ENCODE measurements at places on chromosomes 3 and 15.

DNA sequence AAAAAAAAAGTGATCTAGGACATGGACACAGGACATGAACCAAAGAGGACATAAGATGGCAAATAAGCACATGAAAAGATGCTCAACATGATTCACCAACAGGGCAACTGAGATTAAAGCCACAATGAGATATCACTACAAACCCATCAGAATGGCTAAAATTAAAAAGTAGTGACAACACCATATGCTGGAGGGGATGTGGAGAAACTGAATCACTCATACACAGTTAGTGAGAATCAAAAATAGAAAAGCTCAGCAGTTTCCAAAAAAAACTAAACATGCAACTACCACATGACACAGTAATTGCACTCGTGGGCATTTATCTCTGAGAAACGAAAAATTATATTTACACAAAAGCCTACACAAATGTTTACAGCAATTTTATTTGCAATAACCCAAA is 27.9 kb upstream of the ACKR4 start:
- DNase-seq, result no peak

DNA sequence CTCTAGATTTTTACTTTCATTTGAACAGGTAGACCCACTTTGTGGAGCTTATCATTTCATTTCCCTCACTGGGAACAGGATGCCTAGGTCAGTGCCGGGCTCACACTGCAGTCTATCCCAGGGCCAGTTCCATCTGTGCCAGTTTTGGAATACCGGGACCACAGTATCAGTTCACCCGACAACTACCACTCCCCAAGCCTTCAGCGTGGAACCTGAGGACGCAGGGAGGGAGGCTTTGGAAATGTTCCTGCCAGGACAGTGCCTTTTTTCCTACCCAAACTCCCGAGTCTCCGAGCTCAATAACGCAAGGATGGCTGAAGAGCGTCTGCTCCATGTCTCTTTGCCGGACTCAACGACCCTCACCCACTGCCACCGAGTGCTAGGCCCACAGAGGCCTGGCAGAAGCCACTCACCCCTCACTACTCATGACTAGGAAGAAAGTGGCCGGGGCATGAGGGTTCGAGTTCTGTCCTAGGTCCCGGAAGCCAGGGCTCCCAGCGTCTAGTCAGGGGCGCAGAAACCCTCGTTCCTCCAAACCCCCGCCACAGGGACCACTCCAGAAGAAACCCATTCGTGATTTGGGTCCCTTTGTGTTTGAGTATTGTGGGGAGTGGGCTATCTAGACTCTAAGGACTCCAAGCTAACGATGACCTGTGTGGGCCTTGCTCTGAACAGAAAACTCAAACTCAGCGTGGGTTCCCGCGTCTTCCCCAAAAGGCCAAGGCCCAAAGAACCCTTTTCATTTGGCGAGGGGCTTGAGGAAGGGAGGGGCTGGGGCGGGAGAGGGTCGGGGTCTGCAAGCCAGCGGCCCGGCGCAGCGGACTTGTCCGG is 11.4 kb downstream of the ZIC1 start:
- DNase-seq, result no peak

DNA sequence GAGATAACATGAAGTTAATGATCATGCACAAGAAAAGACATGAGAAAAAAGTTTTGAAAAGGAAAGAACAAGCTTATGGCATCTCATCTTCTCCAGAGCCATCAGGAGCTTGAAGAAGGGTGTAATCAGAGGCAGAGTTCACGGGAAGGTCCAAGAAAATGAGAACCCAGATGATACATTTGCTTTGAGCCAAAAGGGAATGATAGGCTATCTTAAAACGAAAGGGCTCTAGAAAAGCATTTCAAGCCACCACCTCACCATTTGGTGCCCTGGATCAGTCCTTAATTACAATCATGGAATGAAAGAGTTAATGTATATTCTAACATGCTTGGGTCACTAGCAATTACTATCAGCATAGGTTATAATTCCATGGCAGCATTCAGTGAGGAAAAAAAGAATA is 781.8 kb downstream of the ROBO1 start:
- DNase-seq, result no peak

- DNase-seq, result peak; percentile 79
Measured at GRCh38 chr15:94370936-94371285, 139.6 kb downstream of the MCTP2 start.

DNA sequence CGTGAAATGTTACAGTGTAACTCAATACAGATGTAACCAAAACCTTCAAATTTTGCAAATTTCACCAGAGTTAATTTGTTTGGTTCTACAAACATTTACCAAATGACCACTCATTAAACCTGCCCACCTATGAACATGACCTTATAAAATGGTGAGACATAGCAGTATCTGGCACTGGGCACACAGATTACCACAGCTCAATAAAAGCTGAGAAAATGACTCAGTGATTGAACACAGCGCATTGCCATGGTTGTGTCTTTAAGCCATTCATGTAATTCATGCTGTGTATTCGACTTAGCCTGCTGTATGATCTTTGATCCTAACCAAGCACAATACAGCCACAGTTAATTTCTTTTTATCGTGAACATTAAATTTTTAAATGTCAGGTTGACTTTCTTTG is 11.3 kb downstream of the PPARG start:
- DNase-seq, result no peak

DNA sequence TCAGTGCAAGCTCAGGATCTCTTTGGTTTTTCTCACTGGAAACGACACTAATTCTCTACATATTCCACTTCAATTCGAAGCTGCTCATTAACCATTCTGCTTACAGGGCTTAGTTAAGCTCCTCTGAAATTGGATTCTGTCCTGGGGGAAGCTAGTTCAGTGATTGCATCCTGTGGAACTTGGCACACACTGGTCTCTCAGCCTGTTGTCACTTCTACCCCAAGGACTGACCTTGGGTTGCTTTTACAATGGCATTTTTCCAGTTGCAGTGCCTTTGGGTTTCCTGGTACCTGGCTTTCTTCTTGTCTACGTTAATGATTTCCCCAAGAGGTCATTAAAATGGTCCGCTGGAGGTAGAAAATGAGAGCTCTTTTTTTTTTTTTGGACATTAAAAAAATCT is 33.3 kb upstream of the GABRB3 start:
- DNase-seq, result no peak

DNA sequence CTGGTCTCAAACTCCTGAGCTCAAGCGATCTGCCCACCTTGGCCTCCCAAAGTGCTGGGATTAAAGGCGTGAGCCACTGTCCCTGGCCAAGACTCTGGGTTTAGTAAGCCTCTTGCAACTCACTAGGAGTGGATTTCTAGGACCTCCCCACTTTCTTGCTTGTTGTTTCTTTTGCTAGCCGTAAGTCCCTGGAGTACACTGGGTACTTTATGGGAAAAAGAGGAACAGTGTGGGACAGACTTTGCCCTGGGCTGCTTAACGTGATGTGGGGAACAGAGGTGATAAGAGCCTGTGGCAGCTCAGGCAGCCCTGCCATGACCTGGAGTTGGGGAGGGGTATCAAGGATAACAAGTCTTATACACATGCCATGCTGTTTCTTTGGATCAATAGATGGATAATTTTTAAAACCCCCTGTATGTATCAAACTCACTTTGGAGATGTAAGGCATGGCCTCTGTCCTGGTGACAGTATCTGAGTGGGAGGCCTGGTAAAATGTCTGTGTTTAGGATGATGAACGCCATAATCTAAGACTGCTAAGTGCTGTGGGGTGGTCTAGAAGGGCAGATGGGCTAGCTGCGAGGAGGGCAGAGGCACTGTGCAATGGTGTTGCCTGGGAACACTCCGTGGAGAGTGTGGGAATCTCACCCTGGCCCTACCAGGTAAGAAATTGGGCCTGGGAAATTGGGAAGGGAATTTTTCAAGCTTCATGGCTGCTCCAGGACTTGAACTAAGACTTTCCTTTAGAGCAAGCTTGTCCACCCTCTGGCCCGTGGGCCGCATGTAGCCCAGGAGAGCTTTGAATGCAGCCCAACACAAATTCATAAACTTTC is 54.8 kb downstream of the SMAD3 start:
- DNase-seq, result no peak

DNA sequence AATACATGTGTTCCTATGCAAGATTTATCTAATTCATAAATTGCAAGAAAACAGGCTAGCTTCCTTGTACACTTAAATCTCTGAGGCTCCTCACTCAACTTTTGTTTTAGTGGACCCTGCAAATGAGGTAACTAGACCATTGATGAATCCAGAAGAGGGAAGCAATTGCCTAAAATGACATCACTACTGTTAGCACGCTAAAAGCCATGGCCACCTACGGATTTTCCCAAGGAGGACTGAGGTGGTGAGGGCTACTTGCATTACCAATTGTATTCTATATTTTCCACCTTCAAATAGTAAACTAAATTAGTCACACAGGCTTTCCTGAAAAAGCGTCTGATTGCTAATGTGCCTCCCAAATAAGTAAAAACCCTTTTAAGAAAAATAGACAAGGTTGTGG is 140.7 kb downstream of the GADL1 start:
- DNase-seq, result peak; percentile 26

GRCh38 chr3:37241880-37242279 is 67.5 kb upstream of the LRRFIP2 start:
- DNase-seq, result no peak

DNA sequence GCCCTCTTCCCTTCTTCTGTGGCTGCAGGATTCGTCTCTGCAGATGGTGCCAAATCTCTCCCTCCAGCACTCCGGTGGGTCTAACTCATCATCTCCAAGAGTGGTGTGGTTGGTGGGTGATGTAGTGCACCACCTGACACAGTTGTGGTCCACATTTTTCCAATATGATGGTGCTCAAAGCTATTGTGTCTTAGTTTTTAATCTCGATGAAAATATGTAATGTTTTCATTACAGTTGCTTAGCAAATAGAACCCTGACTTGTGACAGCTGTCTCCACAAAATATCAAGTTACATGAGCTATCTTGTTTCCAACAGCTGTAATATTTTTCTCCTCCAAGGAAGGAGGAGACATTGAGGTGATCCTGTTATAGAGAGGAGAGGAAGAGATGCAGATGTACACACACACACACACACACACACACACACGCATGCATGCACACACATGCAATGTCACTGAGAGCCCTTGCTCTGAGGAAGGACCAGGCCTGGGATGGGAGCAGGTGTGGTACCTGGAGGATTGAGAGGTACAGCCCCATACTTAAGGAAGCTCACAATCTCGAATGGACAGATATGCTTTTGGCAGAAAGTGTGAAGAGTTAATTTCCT is 15.7 kb upstream of the ESYT3 start:
- no peak for DNase-seq

DNA sequence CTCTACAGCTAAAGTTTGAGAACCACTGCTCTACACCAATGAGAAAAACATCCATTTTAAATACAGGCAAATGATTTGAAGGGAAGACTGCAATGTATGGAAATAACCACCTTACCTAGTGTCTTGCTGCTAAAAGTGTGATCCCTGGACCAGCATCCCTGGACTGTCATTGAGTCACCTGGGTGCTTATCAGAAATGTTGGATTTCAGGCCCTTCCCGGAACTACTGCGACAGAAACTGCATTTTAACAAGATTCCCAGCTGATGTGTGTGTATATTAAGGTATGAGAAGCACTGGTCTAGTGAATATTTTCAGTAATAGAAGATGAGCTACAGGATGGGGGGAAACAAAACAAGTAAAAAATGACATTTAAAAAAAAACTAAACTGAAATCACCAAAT is 324.1 kb downstream of the MECOM start:
- no peak for DNase-seq

GRCh38 chr15:41866263-41866703 is 27.6 kb downstream of the SPTBN5 start:
- no peak for DNase-seq

- DNase-seq, result no peak
Measured at GRCh38 chr15:58062175-58062574, 3.3 kb downstream of the ALDH1A2 start.

- DNase-seq, result no peak
Measured at GRCh38 chr3:45409369-45409768, 21.0 kb downstream of the LARS2 start.

- DNase-seq, result no peak
Measured at GRCh38 chr3:111650378-111651275, 55.5 kb upstream of the ZBED2 start.

- no peak for DNase-seq
Measured at GRCh38 chr3:149586871-149587270, 71.0 kb downstream of the WWTR1 start.

DNA sequence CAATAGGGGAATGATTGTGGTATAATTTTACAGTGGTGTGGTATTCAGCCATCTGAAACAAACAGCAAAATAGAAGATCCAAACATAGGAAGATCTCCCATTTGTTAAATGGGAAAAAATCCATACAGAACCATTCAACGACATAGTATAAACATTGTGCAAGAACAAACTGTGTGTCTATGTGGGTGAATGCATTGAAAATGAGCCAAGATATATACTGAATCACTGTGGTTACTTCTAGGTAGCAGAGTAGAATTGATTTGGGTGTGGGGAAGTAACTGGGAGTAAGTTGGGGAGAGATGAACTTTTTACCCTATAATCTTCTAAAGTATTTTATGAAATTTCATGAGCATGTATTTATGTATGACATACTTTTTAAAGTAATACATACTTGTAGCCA is 123.1 kb upstream of the UMPS start:
- no peak for DNase-seq

DNA sequence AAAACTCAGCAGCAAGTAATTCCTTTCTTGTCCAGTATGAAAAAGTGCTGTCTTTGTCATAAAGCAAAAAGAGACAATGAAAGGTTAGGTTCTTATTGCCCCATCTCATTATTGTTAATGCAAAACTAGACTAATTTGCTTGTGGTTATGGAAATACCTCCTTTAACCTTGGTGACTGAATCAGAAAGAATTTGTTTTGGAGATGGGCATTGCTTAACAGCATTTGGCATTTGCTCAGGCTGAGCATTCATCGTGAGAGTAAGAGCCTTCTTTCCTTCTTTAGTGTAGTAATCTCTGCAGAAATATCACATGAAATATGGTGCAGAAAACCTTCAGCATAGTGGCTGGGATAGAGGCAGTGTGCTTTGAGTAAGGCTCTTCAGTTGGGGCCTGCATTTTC is 103.1 kb downstream of the CNTN6 start:
- DNase-seq, result no peak

DNA sequence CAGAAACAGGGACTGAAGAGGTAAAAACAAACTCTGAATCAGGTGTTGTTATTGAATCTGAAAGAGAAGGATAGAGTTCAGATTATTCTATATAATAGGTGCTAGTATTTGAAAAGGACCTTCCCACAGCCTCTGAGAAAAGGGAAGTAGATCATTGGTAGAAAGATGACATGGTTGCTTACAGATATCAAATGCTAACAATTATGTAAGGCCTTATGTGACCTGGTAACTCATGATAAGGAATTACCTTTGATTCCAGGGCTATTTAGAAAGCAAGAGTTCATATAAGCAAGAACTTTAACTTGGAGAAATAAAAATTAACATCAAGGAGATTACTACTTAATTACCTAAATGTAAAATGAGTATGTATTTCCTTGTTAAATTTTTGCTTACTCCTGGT is 7.6 kb downstream of the SLC27A2 start:
- no peak for DNase-seq

GRCh38 chr3:155231792-155232191 is 61.7 kb downstream of the STRIT1 start:
- DNase-seq, result no peak

DNA sequence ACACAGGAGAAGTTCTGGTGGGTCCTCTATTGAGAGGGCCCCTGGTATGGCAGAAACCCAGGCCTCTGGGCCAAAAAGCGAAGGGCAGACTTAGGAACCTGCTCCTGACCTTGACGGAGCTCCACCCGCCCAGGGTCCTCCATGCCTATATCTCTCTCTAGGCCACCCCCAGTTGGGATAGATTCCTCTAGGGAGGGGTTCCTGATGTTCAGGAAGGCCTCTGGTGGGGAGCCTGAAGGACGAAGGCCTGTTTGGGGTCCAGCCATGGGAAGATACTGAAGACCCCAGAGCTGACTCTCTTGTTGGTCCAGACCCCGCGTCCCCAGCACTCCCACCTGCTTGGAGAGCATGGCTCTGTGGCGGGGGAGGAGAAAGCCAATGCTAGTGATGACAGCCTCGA is 104.2 kb downstream of the CORO2B start:
- DNase-seq, result no peak
